ELR (cell line): ENCODE measurements at places on chromosomes 4 and X.

DNA sequence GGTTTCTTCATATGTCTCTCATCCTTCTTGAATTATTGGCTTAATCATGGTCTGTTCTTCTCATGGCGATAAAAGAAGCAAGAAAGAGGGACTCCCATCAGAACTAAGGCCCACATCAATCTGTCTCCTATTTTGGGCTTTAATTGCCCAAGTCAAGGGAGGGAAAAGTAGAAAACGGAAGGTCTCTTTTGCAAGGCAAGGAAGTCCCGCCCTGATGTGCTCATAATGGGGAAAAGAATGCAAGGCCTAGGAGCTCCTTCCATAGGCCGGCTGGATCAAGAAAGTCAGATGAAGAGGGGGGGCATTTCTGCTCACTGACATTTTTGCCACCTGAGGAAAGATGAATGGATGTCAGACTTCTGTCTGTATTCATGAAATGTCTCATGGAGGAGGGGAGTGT lies 127.7 kb upstream of the RPS6KA3 start:
- no peak for DNase-seq

- no peak for DNase-seq
These were observed 69.6 kb downstream of the PPP2R2C start for GRCh38 chr4:6402566-6403399.

DNA sequence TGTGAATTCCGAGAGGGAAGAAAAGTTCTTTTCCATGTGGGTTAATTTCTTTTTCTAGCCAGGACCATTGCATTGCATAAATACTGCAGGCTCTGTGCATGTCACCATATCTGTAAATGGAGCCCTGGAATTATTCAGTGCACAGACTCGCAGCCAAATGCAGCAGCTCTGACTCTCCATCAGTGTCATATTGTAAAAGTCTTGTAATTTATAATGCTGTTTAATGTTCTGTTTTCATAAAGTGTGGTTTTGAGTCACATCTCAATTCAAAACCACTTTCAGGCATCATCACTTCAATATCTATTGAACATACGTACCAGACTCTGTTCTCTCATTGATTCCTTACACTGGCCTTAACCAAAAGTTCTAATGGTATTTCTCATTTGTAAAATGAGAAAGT lies 193.9 kb upstream of the RPL34 start:
- peak; percentile 70 for DNase-seq

- DNase-seq: no peak
These were observed 28.2 kb downstream of the ATP8A1 start for GRCh38 chr4:42628740-42629139.

DNA sequence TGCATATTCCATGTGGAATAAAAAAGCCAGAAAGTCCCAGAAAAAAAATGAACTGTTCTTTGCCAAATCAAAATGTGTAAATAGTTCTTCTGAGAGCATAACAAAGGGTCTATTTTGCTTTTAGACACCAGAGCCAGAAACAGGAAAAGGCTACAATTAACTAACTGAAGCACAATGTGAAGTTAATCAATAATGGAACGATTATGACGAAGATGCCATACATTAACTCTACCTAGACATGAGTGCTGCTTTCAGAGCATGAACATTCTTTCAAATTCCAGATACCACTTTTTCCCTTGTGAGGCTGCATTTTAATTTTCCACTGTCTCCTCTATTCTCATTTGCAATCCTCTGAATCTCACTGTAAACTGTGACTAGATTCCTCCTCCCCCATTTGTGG lies 48.7 kb upstream of the PHOX2B start:
- DNase-seq: no peak

GRCh38 chr4:111930659-111931058 lies 214.6 kb upstream of the FAM241A start:
- no peak for DNase-seq

GRCh38 chr4:127905029-127905428 lies 24.3 kb downstream of the PLK4 start:
- DNase-seq: no peak
